RWPE1 (cell line): ENCODE measurements at places on chromosomes 1 and 21.

DNA sequence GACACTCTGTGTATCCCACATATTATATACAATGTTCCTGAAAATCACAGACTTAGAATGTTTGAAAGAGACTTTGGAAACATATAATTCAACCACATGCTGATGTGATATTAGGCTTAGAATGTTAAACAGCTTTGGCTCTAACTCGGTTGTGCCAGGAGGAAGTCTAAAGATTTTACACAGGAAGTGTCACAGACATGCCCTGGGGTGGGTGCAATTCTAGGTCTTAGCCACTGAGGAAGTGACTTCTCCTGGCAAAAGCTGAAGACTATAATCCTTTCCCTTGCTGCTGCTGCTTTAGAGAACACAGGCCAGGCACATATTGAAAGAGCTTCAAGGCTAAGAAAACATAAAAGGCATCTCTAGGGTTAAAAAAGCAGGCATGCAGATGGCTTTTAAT is 51.0 kb downstream of the RPL5 start:
- no peak for DNase-seq

- DNase-seq, result peak; percentile 97
Measured at GRCh38 chr1:154418062-154418921, 13.1 kb downstream of the IL6R start.

- peak; percentile 39 for DNase-seq
Measured at GRCh38 chr1:244012202-244012601, 38.9 kb upstream of the ZBTB18 start.

DNA sequence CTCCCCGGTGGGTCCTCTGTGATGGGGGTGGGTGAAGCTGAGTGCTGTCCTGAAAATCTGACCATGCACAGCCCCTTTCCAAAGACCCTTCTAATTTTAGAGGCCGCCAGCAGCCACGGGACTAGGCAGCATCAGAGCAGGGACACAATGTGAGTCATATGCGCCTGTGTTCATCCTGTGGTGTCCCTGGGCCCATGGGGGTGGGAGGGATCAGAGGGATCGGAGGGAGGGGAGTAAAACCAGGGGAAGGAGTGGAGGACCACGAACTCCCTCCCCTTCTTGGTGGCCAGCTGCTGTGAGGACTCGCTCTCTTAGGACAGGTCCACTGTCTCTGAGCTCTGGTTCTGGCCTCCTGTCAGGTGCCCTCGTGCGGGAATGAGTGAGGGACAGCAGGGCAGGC is 61.5 kb downstream of the ADARB1 start:
- DNase-seq, result no peak

DNA sequence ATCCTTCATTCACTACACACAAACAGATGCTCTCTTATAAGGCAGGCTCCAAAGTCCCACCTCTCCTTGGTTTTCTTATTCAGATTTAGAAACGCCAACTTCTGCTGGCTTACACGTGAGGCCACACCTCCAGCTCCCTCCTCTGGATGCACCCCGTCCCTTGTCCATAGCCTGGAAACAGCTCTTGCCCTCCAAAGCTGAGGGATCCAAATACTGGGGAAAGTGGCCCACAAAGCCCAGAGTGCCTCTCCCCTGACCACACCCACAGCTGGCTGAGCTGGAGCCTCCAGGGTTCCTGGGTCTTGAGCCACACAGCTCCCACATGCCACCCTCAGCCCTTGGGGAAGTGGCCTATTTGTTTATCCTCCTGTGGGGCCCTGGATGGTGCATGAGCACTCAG is 4.5 kb downstream of the LAD1 start:
- no peak for DNase-seq

GRCh38 chr1:160415696-160416290 is 15.4 kb downstream of the VANGL2 start:
- no peak for DNase-seq

- no peak for DNase-seq
Measured at GRCh38 chr1:167268347-167268787, 47.7 kb downstream of the POU2F1 start.

DNA sequence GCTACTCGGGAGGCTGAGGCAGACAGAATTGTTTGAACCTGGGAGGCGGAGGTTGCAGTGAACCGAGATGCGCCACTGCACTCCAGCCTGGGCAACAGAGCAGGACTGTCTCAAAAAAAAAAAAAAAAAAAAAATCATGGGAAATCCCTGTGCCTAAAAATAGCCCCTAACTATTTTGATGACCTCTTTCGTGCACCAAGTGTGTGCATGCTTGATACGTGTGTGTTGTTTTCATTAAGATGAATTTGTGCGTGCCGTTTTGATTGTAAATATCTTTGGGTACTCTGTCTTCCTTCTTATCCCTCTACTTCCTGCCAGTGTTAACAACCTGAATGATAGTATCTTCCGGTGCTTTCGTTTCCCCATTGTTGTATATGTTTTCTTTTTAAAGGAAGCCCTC is 9.8 kb downstream of the CACYBP start:
- no peak for DNase-seq

DNA sequence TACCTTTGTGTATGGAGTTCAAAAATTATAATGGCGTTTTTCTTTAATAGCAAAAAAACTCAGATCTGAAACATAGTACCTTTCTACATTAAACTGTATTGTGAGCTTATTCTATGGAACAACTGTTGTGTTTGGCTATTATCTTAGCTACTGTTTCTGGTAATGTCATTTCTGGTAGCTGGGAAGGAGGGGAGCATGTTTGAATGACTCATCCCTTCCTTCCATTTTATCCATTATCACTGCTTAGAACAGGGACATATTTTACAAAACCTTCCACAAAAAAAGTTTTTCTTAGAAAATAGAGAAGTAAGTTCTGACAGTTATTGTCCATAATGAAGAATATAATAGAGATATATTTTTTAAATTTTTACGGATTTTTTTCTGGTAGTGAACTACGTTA is 128.3 kb downstream of the NRDC start:
- DNase-seq, result no peak

DNA sequence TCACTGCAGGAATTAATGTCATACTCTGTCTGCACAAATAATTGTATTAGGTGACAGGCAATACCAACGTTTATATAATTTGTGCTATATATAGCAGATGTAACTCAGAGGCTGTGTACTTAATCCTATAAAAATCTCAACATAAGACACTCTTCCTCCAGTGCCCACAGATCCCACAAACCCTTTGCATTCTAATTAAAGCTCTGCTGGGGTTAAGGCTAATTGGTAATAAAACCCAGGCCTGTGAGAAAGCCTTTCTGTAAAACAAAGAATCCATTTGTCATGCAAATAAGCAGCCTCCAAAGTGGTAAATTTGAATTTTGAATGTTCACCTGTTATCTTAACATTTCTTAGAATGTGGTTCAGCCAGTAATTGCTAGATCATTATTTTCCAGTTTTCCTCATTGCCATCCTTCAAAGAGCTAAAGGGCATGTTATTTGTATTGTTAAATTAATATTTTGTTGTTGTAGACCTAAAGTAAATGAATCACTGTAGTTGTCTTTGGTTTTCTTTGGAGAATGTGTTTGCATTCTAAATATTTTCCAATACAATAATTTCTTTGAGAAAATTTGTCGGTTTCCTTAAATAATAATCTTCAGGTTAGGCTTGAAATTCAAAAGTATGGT is 46.3 kb upstream of the PRDX6 start:
- DNase-seq, result no peak

DNA sequence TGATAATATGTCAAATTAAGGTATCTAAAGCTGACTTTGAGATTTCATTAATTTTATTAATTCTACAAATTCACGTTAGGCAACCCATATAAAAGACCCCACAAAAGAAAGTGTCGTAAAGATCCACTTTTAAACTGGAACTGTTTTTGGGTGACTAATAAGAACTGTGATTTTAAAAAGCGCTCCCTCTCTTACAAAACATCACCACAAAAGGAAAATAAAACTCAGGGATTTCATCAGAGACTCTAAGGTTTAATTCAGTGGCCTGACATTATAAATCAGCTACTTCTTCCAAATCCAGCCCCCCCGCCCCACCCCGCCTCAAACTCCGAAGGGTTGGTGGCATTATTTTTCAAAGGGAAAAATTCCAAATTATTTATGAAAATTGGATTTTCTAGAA is 2.7 kb downstream of the COL24A1 start:
- no peak for DNase-seq

- DNase-seq, result no peak
Measured at GRCh38 chr1:13829152-13829769, 129.3 kb downstream of the PRDM2 start.

DNA sequence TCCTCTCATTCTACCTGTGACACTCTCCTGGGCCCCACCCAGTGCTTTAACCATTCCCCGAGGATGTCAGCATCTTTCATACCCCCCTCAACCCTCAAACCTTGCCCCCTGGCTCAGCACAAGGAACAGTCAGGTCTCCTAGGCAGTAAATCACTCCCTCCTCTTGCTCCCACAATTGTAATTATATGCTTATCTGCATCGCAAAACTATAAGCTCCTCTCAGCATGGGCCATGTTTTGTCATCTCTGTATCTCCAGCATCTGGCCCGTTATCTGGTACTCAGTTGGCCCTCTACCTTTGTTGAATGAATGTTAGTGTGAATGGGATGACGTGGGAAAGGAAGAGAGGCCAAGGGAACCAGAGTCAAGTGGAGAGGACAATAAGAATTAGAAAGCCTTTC is 2.8 kb upstream of the ELOVL1 start:
- DNase-seq, result no peak

DNA sequence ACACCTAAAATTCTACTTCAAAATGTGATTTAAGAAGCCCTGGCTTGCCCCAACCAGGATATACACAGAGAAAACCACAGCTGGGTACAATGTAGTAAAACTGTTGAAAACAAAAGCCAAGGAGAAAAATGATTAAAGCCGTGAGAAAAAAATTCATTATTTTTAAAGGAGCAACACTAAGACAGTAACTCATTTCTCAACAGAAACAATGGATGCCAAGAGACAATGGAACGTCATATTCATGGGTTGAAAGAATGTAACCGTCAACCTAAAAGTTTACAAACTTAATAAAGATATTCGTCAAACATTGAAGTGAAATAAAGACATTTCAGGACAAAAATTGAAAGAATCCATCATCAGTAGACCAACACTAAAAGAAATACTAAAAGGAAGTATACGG is 340.9 kb downstream of the KIF26B start:
- no peak for DNase-seq

DNA sequence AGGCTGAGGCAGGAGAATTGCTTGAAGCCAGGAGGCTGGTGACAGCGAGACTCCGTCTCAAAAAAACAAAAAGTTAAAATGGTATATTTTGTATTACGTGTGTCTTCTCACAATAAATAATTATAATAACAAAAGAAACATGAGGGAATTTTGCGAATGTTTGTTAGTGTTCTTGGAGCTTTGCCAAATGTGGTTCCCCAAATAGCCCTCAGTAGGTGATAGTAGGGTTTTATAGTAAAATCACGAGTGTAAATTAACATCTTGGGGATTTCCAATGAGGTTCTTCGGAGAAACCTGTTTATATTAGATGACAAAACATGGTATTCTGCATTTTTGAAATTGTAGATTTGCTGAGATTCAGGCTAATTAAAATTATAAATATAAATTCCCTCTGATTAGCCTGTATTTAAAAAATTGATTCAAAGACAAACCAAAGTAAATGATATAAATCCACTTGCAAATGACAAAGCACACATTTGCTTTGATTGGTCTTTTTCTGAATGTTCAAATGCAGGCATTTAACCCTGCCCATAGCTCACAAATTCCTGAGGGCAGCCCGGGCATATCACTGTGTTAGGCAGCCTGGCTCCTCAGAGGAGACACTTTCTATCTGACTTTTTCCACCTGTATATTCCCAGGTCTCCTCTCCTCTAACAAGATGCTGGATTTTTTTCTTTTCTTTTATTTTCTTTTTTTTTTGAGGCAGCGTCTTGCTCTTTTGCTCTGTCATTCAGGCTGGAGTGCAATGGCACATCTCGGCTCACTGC is 50.3 kb upstream of the TSNAX start:
- no peak for DNase-seq

DNA sequence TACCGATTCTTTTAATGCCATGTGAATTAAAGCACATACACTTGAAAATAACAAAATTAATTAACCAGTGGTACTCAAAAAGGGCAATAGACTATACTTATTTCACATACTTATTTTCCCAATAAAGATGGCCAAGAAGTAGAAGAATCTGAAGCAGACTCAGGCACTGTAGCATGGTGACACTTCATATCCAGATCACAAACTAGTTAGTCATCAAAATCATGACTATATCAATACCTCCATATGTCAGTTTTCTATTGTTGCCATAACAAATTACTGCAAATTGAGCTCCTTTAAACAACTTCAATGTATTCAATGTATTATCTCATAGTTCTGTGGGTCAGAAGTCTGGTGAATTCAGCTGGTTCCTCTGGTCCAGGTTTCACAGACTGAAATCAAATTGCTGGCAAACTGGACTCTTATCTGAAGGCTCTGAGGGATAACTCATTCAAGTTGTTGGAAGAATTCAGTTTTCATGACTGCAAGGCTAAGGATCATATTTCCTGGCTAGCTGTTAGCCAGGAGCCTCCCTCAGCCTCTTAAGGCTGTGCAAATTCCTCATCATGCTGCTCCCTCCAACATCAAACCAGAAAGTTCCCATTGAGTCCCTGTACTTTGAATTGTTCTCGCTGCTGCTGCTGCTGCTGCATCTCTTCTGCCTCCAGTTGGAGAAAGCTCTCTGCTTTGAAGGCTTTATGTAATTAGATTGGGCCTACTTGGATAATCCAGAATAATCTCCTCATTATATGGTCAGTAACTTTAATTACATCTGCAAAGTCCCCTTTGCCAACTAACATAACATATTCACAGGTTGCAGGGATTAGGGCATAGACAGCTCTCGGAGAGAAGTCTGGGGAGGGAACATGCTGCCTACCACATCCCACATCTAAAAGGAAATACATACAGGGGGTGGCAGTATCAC is 91.5 kb downstream of the MRPL39 start:
- no peak for DNase-seq

DNA sequence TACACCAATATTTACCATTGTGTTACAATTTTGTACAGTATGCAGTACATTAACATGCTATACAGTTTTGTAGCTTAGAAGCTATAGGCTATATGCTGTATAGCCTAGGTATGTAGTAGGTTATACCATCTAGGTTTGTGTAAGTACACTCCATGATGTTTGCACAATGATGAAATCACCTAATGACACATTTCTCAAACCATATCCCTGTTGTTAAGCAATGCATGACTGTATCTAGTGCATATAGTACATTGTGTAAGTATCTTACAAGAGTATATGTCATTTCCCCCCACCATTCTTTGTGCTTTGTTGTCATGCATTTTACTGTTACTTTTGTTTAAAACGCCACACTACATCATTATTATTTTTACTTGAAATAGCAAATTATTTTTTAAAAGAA is 65.7 kb upstream of the RNF11 start:
- peak; percentile 62 for DNase-seq

- peak; percentile 44 for DNase-seq
Measured at GRCh38 chr1:171984850-171985485, 143.7 kb downstream of the DNM3 start.

- no peak for DNase-seq
Measured at GRCh38 chr21:42746593-42747275, 93.3 kb downstream of the PDE9A start.

DNA sequence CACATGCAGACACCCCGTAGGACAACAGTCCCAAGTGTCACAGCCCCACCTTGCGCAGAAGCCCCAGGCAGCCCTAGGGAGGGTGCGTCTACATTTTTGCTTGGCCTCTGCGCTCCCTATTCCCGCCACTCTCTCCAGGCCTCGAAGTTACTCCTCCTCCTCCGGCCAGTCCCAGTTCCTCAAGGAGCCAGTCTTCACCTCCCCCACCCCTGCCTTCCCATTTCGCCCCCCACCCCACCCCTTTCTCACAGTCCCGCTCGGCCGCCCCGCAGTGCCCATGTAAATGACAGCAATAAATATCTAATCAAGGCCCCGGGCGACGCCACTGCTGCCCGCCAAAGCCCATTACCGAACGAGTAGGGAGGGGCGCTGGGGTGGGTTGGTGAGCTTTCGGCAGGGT is 3.2 kb downstream of the DMBX1 start:
- no peak for DNase-seq
